Fibroblast of skin of right quadriceps (primary cell): ENCODE measurements at places on chromosomes 3 and 15.
A peak's percentile ranks its signal among the peaks of the same experiment; 100 is the strongest.

DNA sequence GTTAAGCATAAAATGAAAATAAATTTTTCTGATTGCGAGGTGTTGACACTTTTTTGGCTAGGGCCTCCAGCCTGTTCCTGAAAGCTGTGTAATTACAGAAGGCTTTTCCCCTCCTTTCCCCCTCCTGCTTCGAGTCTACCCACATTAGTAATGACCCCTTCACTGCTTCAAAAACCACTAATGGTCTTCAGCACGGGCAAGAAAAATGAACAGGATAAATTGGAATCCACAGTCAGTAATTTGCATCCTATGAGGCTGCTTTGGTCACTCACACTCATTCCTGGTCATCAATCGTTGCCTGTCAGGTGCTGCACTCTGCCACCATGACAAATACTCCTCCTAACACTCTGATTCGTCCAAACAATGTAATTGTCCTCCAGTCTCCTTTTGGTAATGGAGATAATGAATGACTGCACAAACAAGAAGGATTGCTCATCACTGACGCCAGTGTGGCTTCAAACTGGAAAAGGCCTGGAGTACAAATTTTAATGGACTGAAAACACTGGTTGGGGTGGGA is 148.6 kb downstream of the MEIS2 start:
- DNase-seq: peak; percentile 97

DNA sequence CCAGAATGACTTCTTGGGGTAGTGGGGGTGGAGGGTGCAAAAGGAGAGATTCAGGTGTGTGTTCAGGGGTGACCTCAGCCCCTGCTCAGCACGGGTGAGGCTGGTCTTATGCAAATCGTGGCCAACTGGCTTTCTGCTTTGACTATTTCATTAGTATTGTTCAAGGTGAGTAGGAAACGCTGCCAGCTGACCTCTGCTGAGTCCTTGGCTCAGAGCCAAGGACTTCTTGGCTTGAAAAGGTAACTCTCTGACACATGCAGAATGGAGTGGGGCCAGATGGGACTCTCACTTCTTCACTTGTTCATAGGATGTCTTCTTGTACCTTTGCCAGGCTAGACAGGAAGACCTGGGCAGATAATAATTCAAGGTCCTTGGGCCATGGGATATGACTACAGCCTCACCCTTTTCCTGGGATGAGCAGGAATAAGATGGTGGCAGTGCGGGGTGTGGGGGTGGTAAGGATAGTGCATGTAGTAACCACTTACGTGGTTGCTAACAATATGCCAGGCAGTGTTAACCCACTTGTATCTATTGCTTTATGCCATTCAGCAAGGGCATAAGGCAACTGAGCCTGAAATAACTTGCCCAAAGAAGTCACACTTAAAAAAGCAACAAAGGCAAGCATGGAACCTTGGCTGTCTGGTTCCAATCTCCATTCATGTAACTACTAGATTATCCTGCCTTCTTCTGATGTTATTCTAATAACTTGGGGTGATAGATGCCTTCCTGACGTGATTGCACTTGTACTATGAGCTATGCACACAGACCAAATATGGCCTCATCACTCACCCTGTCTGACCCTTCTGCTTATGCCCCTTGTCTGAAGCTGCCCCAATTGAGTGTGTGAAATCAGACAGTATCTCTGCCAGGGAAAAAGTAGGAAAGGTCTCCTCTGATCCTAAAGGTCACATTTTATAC is 193.1 kb downstream of the NR1D2 start:
- no peak for DNase-seq

- no peak for DNase-seq
Measured at GRCh38 chr15:38197553-38197952, 55.1 kb upstream of the SPRED1 start.

DNA sequence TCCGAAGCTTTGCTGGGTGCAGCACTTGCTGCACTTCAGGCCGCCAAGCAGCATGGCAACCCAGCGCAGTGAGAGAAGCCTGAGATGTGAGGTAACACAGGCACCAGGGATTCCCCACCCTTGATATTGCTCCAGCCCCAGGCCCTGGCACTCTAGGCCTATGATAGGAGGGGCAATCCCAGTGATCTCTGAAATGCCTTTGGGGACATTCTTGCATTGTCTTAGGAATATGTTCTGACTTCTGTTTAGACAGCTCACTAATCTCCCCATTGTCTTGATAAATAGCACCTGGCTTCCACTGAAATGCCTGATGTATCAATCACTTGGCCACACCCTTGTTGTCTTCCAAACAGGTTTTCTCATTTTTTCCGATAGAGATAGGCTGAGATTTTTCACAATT is 102.8 kb downstream of the SOX14 start:
- DNase-seq: no peak

DNA sequence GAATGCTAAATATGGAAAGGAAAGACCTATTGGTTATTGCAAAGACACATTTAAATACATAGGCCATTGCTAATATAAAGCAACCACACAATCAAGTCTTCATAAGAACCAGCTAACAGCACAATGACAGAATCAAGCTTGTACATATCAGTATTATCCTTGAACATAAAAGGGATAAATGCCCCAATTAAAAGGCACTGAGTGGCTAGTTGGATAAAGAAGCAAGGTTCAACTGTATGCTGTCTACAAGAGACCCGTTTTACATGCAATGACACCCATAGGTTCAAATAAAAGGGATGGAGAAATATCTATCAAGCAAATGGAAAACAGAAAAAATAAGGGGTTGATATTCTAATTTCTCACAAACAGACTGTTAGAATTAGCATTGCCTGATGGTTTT is 706.1 kb downstream of the EPHA3 start:
- no peak for DNase-seq

DNA sequence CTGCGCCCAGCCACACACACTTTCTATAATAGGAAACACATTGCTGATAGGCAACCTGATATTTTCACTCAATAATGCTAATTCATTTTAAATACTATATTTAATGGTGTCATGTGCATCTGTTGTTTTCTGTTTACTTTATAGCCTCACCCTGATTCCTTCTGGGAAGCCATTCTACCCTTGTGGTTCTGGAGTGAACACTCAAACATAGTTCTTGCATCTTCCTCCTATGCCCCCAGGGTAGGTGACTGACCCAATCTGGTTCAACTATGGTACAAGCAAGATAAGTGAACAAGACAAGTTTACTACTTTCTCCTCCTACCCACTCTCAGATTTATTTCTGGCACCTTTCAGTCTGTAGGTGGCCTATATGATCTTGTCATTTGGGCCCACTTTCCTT is 4.3 kb upstream of the SCG3 start:
- DNase-seq: no peak

DNA sequence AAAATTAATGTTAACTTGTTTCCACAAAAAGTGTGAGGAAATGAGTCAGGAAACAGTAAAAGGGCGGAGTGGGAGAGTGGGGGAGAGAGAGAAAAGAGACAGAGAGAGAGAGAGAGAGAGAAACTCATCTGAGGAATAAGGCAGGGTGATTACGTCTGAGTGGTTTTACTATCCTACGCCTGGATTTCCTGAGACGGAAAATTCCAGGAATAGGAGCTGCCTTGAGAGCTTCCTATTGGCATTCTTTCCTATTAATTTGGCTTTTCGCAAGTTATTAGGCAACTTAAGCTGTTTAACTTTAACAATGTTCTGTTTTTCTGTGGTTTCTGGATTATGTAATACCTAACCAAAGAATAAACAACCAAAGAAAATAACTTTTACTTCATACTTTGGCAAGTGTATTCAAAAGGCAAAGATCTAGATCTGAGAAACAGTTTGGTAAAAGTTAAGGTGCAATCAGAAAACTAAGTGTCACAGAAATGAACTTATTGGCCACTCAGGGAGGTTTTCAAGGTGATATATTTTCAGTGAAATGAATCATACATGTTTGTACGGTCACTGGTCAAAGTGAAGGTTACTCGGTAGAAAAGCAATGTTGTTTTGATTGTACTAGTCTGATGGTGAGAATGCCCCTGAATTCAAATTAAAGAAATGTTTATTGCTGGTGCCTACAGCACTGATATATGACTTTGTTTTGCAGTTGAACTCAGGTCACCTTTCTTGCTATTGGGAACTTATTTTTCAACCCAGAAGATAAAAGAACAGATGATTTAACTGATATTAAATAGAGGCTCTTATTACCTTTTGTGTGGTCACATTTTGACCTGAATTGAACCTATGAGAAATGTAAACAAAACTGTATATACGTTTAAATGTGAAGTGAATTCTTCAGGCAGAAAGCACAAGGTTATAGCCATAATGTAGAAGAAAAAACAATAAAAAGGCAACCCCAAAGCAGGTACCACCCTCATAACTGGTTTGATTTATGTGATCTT is 39.9 kb upstream of the TNFSF10 start:
- peak; percentile 88 for DNase-seq

DNA sequence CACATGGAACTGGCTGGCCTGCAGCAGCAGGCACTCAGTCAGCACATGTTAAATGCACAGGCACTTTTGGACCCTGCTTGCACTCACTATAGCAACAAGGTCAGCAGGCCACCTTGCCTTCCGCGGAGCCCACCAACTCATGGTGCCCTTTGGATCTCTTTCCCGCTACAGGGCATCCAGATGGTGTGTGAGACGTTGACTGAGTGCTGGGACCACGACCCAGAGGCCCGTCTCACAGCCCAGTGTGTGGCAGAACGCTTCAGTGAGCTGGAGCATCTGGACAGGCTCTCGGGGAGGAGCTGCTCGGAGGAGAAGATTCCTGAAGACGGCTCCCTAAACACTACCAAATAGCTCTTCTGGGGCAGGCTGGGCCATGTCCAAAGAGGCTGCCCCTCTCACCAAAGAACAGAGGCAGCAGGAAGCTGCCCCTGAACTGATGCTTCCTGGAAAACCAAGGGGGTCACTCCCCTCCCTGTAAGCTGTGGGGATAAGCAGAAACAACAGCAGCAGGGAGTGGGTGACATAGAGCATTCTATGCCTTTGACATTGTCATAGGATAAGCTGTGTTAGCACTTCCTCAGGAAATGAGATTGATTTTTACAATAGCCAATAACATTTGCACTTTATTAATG is 85.0 kb downstream of the TGFBR2 start:
- DNase-seq: no peak

- no peak for DNase-seq
Measured at GRCh38 chr15:38691377-38691776, 126.8 kb upstream of the RASGRP1 start.

DNA sequence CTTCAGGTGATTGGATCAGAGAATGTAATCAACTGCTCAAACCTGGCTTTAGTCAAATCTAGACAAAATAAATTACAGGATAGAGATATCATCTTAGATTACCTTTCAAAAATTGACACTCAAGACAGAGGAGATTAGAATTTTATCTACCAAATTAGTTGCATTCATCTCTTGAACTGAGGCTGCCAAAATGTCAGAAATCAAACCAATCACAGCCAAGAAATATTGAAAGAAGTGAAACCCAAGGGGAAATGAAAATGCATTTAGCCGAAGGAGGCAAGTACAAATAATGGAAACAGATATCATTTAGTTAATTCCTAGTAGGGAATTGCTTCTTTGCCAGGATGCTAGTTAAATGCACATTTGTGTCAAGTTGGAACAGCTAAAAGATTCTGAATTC is 261.1 kb upstream of the PDZRN3 start:
- no peak for DNase-seq

GRCh38 chr3:195271410-195272243 is 668 bp upstream of the XXYLT1 start:
- peak; percentile 86 for DNase-seq

- no peak for DNase-seq
Measured at GRCh38 chr15:79099692-79100091, 9.1 kb upstream of the RASGRF1 start.

DNA sequence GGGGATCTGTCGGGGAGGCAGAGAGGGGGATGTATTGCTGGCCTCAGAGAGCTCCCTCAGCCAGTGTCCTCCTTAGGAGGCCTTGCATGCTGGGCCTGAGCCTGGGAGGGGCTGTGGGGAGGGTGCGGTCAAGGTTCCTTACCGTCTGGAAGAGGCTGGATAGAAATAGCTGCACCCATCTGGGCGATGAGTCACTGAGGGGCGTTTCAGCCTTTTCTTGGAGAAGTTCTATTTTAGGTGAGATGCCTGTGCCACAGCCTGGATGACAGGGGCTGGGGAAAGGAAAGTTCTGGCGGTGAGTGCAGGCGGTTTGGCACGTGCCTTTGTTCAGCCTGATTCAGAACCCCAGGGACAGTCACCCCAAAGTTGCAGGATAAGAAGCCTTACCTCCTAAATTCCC is 35.7 kb upstream of the APEH start:
- peak; percentile 68 for DNase-seq

GRCh38 chr3:147038481-147038880 is 367.9 kb downstream of the ZIC4 start:
- peak; percentile 70 for DNase-seq

GRCh38 chr3:123535580-123535979 is 49.3 kb downstream of the HACD2 start:
- peak; percentile 74 for DNase-seq

DNA sequence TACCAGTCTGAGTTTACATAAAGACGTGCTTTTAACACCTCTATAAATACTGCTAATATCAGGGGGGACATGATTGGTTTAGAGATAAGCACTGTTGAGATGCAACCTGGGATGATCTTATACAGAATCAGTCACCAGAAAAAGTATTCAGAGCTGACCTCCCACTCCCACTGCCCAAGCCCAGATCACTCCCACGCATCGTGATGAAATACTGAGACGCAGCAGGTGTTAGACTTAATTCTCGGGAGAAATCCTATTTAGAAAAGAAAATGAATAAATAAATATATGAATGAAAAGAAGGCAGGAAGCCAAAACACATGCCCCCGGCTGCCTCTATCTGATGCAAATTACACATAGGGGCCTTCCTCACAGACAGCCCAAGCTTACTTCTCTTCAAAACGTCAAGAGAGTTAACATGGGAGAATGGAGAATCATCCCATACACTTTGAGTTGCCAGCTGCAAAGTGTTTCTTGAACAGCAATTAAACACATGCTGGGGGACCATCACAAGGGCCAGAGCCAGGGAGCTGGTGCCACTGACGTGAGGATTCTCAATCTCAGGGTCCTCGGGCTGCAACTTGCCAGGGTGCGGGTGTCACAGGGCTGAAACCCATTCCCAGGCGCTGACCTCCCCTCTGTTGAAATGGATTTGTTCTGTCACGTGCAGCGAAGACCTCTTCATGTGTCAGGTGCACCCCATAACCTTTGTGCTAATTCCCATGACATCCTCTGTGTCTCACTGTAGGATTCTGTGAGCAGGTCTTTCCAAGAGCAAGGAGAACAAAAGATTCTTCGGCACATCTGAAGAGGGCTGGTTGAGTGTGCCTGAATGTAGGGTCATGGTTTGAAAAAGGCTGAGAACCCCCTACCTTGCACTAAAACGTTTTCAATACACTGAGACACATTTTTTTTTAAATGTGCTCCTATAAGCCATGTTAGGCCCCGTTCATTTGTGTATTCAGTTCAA is 764.2 kb upstream of the ARRDC4 start:
- no peak for DNase-seq

- peak; percentile 11 for DNase-seq
Measured at GRCh38 chr3:149080011-149080698, 6.2 kb downstream of the HLTF start.

- DNase-seq: no peak
Measured at GRCh38 chr3:176839466-176839865, 357.8 kb downstream of the TBL1XR1 start.

DNA sequence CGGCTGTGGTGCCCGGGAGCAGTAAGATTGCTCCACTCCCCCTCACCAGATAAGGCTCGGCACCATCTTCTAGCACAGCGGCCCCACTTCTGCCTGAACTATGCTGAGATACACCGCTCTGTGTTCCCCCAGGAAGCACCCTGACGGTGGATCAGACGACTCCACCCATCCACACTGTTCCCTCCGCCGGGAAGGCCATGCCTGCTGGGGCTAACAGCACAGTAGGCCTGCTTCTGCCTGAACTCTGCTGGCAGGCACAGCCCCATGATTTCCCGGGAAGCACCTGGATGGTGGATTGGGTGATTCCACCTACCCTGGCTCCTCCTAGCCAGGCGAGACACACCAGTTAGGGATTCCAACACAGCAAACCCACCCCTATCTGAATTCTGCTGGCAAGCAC is 36.3 kb upstream of the PPM1L start:
- DNase-seq: no peak
